CD4-positive, alpha-beta T cell (primary cell): ENCODE measurements at places on chromosomes 12 and 14. TPM values are rescaled to one million over a fixed set of nuclear protein-coding genes. Genes with fewer than 3 reads are reported as not detected.

Gene ABCD4
- 59.6 TPM for total RNA-seq

Gene GPR68
- total RNA-seq, result 2.8 TPM

Gene NGB
- not detected for total RNA-seq

Gene AICDA
- total RNA-seq, result not detected

Gene NKX2-1
- total RNA-seq, result not detected

Gene FITM1
- 1.7 TPM for total RNA-seq

Gene BBOF1
- total RNA-seq, result 1.8 TPM

Gene SIX4
- not detected for total RNA-seq

Gene SLC38A4
- total RNA-seq, result not detected

Gene NEUROD4
- total RNA-seq, result not detected
